ENCODE measurements at places on chromosomes 12 and 14.
A peak's percentile ranks its signal among the peaks of the same experiment; 100 is the strongest.

DNA sequence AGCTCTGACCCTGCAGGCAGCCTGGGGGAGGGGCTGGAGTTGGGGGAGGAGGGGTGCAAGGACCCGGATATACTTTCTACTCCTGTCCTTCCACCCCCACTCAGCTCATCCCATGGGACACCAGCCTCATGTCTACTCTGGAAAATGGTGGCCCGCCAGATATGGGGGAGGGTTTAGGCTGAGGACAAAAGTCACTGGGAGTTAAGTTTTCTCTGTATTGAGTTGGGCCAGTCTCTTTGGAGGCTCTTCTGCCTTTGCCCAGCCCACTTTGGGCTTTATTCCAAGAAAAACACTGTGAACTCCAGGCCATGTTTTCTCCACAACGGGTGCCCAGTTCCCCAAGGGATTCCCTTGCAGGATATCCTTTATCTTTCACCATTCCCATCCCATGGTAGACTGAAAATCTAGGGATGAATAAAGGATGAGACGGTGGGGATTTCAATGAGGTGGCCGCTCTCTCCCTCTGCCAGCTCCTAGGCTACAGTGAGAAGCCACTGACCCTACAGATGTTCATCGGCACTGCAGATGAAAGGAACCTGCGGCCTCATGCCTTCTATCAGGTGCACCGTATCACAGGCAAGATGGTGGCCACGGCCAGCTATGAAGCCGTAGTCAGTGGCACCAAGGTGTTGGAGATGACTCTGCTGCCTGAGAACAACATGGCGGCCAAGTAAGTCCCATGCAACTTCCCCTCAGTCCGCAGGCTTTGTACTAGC lies 4.9 kb downstream of the NFATC4 start:
- DNase-seq: no peak

GRCh38 chr14:41490323-41490722 lies 116.4 kb upstream of the LRFN5 start:
- DNase-seq: no peak

GRCh38 chr12:122087431-122088178 lies 9.0 kb downstream of the MLXIP start:
- no peak for DNase-seq

- peak; percentile 36 for DNase-seq
These were observed 6.7 kb downstream of the TESPA1 start for GRCh38 chr12:54977857-54978256.

DNA sequence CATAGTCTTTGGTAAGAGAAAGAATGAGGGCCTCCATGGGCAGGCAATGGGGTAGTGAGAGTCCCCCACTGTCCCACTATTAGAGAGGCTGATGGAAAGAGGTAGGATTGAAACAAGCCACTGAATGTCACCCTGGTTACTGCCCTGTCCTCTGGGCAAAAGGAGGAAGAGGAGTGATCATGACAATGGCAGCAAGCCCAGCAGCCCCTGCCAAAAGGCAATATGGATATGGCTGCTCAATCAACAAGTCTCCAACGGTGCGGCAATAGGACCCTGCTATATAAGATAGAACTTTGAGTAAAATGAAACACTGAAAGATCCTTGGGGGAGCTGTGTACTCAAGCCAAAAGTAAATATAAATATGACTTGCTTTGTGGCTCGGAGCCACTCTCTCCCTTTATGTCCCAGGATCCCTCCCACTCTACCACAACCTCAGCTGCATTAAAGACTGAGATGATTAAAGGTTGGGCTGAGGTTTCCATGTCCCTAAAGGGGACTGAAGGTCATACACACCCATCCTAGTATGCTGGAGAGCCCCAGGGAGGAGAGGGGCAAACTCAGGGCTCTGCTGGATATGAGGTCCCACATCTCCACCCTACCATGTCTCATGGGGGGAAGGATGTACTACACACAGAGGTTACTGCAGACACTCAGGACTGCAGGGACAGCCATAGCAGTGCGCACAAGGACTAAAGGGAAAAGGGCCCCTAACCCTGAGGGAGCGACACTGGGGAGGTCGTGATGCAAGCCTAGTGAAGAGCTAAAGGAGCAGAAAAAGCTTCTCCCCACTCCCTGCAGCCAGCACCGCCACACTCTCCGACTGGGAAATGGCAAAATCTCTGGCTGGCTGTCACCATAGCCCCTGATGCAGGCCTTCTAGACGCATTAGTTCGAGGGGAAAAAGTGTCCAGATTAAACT lies 5.9 kb downstream of the POMT2 start:
- DNase-seq: no peak

DNA sequence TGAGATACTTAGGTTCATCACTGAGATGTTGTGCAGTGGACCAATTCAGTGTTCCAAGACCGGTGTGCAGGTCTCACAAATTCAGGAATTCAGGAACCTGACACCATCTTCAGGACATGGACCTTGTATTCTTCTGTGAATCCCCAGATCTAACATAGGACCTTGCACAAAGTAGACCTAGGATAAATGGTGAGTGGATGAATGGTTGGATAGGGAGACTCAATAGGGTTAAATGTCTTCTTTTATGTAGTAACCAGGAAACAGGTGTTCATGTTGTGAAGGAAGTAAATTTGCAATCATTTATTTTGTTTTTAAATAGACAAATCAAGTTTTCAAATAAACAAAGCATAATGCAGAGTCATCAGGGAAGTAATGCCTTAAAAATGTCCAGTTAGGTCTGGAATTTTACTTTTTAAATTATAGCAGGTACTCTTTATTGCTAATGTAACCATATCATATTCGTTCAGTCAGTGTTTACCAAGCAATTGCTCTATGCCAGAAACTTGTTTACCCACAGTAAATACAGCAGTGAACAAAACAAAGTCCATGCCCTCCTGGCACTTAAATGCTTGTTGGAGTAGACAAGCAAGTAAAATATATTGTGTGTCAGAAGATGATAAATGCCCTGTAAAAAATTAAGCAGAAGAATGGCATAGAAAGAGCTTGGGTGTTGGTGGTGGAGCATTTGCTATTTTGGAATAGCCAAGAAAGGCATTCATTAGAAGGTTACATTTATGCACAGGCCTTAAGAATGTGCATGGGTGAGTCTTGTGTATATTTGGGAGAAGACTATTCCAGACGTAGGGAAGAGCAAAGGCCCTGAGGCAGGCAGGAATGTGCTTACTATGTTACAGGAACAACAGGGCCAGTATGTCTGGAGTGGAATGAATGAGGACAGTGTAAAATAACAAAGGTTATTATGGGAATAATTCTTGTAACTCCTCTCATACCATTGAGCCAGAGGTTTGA lies 26.3 kb downstream of the RXYLT1 start:
- DNase-seq: no peak

DNA sequence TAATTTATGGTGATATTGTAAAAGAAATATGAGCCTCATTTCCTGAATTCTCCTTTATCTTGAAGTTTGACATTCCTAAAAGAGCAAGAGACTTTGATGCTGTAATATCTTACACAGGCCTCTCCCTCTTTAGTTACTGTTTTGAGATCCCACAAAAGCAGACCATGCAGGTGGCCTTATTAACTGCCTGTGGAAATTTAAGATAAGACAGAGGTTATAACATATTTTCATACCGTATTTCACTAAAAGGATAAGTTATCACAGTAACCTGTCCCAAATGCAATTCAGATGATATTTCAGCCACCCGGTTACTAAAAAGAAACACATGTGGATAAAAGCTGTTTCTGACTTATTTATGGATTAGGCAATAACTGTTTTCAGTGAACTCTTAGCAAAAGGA lies 150.1 kb downstream of the NAV3 start:
- DNase-seq: no peak

DNA sequence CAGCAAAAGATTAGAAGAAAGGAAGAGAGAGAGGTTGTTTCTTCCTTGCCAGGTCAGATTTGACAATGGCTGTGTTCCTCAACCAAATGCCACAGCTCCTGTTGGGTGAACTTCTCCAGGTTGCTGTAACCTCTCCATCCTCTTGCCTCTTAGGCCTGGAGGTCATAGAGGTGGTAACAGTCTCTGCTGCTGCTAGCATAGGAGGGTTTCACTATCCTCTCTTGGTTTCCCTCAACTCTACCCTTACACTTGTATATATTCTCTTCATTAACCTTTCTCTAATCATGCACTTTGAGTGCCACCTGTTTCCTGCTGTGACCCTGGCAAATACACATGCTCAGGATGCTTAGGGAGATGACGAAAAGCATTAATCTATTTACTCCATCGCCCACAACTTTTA lies 67.7 kb upstream of the HIF1A start:
- no peak for DNase-seq

- no peak for DNase-seq
These were observed 1.3 kb upstream of the FLVCR2 start for GRCh38 chr14:75577090-75577489.
